ENCODE measurements at places on chromosomes 3 and 15.

DNA sequence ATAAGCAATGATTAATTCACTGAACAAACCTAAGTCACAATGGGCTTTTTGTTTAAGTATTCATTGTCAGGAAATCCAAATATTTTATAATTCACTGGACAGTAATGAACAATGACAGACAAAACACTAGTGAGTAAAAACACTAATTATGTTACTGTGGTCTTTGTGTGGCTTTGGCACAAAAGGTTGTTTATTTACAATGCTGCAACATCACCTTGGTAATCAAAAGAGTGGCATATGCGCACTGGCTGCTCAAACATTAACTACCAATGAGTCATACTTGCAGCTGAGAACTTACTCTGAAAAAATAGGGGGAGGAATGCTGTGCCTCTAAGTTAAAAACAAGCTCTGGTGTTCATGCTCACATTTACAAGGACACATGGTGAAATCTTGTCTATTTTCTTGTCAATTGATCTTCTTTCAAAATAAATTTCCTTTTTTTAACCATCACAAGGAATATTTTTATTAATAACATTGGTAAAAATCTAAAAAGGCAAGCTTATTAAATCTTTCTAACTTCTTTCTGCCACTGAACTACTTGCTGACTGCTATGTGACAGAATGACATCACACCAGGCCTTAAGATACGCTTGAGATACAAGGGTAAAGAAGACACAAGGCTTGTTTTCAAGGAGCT is 85.2 kb upstream of the PPIB start:
- peak; percentile 38 for DNase-seq

GRCh38 chr3:139319428-139320402 is 24.1 kb upstream of the MRPS22 start:
- peak; percentile 53 for DNase-seq

DNA sequence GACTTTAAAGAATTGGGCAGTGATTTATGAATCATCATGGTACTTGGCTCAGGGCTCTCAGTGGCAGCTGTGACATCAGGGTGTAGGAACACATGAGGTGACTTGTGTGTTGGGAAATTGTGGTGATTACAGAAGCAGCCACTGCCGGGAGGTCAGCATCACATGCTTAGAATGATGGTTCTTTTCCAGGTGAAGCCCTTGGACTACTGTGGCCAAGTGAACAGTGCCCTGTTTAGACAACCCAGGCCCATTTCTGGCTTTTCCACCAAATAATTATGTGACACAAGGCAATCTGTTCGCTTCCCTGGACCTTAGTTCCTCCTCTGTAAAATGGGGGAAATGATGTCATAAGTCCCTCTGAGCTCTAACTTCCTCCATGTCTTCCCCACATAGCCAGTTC is 139.7 kb upstream of the ROPN1 start:
- DNase-seq: no peak

DNA sequence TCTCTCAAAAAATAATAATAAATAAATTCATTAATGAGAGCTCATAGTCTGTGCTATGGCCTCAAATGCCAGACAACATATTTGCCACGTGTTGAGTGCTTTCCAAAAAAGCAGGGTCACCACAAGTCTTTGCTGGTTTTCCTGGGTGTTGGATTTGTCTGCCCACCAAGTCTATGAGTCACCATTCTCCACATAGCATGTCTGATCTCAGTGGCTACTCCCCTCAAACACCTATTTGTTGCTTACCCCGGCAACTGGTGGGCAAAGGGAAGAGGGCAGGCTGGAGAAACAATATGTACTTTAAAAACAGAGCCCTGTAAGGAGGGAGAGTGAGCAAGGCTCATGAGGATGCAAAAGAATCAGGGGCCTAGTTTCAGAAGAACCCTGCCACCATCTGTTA is 120.0 kb upstream of the ARRDC4 start:
- no peak for DNase-seq

- DNase-seq: peak; percentile 40
Observed at GRCh38 chr3:122004991-122005565, 17.0 kb downstream of the ILDR1 start.

DNA sequence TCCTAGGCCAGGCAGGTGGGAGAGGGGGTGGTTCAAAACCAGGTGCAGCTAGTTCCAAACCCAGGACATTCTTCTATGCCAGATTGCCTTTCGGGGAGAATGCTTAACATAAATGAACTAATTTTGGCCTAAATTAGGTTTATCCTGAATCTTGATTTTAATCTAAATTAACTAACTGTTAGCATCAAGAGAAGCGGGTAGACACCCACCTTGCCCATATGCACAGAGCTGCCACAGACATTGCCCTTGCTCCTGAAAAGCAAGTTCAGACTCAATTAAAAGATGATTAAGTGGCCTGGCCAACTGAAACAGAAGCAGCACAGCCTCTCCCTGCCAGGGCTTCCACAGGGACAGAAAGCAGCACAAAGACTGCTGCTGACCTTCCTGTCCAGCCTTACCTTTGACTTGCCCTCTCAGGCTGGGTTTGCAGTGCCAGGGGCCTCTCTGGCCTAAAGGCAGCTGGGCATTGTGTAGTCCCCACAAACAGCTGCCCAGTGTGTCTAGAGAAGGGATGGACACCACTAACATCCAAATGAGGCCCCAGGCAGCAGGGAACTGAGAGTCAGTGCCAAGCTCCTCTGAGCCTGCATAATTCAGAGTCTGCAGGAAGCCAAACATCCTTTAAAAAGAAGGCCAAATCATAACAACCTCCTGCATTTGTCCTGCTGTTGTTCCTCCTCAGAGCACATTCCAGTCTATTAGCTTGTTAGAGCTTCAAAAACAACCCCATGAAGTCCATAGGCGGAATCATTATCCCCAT is 15.4 kb upstream of the OXTR start:
- peak; percentile 8 for DNase-seq

DNA sequence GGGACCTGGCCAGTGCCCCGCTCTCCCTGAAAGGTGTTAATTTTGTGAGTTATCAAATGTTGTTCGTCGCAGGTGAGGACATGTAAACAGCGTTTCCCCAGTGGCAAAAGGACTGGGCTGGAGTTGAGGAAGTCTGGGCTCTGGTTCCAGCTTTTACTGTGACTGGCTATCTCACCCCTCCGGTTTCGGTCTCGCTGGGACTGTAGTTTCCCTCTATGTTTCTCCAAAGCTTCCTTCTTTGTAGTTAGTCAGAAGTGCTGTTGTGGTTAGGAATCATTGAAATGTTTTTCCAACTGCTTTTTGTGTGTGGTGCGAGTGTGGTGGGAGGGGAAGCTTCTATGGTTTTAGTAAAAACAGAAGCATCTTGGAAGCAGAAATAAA is 990 bp upstream of the CLDN1 start:
- no peak for DNase-seq

- DNase-seq: no peak
Observed at GRCh38 chr3:18751514-18751913, 326.4 kb upstream of the SATB1 start.

DNA sequence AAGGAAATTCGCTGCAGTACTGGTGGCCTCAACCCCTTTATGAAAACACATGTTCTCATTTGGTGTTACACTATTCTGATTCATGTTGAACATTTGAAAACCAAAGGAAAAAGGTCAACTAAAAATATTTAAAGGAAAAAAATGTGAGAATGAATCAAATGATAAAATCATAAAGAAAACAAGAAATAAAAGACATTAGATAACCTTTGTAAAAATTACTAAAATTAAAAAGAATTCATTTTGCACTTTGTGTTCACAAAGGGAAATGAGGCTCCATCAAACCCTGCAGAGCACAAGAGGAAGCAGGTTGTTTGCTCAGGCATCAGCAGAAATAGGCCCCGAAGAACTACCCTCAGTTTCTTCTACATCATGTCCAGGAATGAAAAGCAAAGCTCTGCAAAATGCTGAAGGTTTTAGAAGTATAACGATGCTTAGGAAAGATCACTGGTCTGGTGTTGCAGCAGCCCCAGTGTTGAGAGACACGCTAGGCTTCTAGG is 41.2 kb downstream of the MAP4 start:
- no peak for DNase-seq

GRCh38 chr3:54761637-54762036 is 166.2 kb downstream of the LRTM1 start:
- no peak for DNase-seq

DNA sequence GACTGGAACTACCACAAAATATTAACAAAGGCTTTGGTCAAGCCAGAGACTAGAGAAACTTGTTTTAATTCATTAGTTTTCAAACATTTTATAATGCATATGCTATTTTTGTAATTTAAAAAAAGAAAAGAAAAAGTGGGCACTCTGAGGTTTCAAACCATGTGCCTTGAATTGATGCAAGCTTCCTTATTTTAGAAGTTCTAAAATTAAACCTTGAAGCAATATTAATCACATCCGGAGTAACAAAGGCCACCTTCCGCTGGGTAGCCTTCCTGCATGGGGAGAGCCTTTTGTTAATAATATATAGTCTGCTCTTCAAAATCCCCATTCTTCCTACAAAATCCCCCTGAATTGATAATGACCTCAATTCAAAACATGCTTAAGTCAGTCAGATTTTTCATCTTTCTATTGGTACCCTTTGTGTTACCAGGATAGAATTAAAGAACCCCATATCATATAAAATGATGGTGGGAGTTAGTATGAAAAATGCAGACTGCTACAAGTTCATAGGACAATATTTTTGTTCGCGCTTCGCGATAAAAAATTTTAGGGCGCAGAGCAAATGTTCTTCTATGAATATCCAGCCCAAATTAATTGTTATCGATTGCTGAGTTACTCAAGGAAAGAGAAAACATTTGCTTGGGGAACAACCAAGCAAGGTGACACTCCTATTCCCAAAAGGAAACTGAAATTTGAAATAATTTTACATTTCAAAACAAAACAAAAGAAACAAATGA is 30.6 kb downstream of the LDHAL6B start:
- no peak for DNase-seq

- no peak for DNase-seq
Observed at GRCh38 chr3:127764841-127765362, 57.4 kb downstream of the MGLL start.

- no peak for DNase-seq
Observed at GRCh38 chr15:98980899-98981228, 26.7 kb downstream of the PGPEP1L start.

- peak; percentile 62 for DNase-seq
Observed at GRCh38 chr15:83498801-83499200, 51.7 kb downstream of the SH3GL3 start.

DNA sequence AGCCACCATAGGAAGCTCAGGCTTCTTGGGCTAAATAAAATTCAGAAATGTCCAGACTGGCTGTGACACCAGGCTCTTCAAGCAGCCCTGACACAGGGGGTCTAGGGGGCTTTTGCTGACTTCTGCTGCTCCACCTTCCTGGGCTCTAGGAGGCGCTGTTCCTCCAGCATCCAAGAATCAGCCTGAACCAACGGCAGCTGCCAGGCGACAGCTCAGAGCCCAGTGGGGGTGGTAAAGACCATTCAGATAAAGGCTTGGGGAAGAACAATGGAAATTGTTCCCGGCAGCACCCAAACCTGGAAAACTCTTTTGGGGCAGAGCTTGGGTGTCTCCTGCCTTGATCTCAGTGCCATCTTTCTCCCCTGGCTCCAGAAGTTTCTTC is 21.6 kb upstream of the PSTPIP1 start:
- peak; percentile 82 for DNase-seq

DNA sequence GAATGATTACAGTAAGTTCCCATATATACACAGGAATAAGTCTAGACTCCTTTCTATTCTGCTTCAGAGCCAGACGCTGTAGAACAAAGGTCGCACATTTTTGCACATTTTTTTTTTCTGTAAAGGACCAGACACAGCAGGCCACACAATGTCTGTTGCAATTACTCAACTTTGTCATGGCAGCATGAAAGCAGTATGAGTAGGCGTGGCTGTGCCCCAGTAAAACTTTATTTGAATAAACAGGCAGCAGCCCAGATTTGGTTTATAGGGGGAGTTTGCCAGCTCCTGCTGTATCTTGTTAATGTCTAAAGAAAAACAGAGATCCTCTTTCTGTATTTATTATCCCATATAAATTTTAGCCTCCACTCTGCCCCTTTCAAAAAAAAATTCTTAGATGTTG is 708.3 kb downstream of the FHIT start:
- no peak for DNase-seq

- DNase-seq: no peak
Observed at GRCh38 chr15:87945246-87945645, 311.3 kb downstream of the NTRK3 start.

- DNase-seq: no peak
Observed at GRCh38 chr15:36784717-36785116, 205.3 kb downstream of the CDIN1 start.

DNA sequence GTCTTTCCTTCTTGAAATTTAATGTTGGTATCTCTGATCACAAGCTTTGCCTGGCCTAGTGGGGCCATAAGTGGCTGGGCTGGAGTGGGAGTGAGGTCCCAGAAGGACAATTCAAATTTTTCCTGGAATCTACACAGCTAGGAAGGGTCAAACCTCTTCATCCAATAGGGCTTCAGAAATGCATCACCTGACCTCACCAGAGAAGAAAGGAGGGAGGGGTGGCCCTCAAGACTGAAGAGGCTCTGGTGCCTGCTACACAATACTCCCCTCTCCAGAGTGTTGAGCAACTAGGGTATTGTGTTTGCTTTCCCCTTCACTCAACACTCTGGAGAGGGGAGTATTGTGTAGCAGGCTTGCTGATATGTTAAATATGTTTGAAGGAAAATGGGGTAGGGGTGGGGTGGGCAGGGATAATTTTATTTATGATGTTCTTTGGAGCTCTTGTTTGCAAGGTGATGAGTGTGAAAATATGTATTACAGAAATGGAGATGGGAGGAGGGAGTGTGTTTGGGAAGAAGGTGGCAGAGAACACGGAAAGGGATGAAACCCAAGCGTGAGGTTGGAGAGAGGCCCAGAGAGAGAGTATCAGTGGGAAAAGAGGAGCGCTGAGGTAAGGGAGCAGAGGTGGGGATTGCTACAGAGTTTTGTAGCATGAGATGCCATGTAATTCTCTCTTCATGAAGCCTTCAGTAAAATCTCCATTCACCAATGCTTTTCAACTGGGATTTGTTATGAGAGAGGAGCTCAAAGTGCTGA is 5.7 kb upstream of the KLHL24 start:
- no peak for DNase-seq

All from ELF-1 (cell line).